ENCODE measurements at places on chromosomes 4 and X.
A peak's percentile ranks its signal among the peaks of the same experiment; 100 is the strongest.

DNA sequence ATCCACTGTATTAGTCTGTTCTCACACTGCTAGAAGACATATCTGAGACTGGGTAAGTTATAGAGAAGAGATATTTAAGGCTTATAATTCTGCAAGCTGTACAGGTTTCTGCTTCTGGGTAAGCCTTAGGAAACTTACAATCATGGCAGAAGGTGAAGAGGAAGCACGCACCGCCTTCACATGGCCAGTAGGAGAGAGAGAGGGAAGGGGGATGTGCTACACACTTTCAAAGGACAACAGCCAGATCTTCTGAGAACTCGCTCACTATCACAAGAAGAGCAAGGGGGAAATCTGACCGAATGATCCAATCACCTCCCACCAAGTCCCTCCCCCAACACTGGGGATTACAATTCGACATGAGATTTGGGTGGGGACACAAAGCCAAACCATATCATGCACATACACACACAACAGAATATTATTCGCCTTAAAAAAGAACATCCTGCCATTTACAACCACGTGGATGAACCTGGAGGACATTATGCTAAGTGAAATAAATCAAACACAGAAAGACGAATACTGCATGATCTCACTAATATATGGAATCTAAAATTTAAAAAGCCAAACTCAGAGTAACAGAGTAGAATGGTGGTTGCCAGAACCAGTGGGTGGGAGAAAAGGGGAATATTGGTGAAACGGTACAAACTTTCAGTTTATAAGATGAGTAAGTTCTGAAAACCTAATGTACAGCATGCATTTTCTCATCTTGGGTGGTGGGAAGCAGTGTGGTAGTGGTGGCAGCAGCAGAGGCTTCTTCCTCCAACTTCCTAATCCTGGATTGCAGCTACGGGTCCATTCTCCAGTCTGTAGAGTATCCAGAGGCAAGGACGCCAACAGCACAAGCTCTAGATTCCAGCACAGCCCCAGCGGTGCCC is 12.8 kb downstream of the FRYL start:
- DNase-seq, result no peak

DNA sequence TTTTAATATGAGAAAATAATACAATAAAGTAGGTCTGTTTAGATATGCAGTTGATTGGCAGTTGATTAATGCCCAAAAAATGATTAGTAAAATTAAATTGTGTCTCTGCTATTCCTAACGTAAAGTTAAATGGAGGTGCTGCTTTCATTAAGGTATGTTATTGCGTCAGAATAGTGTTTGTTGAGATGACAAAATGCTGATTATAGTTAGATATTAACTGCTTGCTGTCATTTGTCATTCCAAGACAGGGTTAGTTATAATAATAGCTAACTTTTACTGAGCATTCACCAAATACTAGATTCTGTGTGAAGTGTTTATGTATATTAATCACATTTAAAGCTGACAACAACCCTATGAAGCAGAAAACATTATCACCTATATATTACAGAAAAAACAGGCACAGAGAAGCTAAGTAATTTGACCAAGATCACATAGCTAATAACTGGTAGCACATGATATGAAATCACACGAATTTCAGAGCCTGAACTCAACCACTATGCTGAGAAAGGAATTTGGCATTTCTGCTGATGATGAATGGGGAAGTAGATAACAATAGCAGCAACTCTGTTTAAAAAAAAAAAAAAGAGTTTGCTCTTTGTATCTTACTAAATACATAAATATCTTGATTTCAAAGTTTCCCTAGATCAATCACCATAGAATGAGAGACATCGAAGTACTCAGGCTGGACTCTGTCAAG is 59.7 kb upstream of the WDR44 start:
- no peak for DNase-seq

- DNase-seq, result no peak
These were observed 61.1 kb upstream of the C1QTNF7 start for GRCh38 chr4:15366721-15367120.

- DNase-seq, result no peak
These were observed 98.6 kb downstream of the RBM47 start for GRCh38 chr4:40530961-40531635.

DNA sequence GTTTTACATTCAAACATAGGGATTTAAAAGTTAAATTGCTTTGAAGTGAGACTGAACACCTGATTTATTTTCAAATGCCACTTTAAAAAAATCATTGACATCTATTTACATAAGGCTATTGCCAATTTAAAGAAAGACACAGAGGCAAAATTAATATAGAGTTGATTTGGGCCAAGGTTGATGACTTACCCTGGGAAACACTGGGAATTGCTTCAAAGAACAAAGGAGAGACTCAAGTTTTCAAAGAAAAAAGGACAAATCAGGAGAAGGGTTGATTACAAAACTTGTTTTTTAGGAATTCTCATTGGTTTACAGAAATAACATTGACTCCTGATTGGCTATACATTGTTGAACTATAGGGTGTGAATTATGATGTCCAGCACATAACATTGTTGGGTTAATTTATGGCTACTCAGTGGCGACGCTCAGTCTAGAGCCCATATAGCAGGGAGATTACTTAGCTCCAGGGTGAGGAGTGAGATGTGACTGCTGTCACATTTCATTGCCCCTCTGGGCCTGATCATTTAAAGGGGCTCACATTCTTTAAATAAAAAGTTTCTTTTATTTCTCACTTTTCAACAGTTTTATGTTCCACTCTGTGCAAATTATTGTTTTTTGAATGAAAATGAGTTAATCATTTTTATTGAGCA is 184.6 kb downstream of the SPATA18 start:
- no peak for DNase-seq

- no peak for DNase-seq
These were observed 212.8 kb upstream of the PDE5A start for GRCh38 chr4:119841361-119841760.

GRCh38 chr4:188976644-188977115 is 837.4 kb downstream of the TRIML1 start:
- peak; percentile 57 for DNase-seq

- DNase-seq, result peak; percentile 66
These were observed 38.9 kb downstream of the PDHA1 start for GRCh38 chrX:19382555-19383145.

GRCh38 chrX:71657267-71657666 is 10.1 kb upstream of the LOC101059915 start:
- no peak for DNase-seq

GRCh38 chrX:109378281-109378680 is 103.6 kb downstream of the GUCY2F start:
- no peak for DNase-seq

DNA sequence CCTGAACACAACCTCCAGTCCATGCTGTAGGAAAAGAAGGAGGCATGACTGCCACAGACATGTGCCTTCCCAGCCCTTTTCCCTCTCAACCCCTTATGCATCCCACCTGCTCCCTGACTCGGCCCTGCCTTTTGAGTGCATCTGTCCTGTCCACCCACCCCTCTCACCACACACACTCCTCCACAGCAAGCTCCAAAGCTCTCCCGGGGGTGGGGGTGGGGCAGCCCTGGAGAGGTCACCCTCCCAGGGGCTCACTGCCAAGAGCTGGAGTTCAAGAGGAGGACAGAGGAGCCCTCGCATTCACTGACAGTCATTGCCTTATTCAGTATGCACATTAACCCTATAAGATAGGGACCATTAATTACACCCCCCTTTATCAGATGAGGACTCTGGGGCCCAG is 46.6 kb upstream of the MAMLD1 start:
- no peak for DNase-seq

DNA sequence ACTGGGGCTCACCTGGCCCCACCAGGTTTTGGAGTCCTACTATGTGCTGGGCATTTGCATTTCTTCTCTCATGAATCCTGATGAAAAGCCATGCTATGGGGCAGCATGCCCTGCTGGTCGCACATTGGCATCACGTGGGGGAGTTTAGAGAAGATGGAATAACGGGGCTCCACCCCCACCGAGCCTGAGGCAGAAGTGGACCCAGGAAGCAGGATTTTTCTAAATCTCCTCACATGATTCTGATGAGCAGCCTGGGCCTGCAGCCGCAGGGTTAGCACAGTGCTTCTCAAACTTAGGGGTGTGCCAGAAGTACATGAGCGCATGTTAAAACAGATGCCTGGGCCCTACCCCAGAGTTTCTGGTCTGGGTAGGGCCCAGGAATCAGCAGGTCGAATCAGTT is 4.6 kb upstream of the SORCS2 start:
- DNase-seq, result no peak

GRCh38 chrX:32525234-32525633 is 686.1 kb downstream of the DMD start:
- DNase-seq, result no peak

DNA sequence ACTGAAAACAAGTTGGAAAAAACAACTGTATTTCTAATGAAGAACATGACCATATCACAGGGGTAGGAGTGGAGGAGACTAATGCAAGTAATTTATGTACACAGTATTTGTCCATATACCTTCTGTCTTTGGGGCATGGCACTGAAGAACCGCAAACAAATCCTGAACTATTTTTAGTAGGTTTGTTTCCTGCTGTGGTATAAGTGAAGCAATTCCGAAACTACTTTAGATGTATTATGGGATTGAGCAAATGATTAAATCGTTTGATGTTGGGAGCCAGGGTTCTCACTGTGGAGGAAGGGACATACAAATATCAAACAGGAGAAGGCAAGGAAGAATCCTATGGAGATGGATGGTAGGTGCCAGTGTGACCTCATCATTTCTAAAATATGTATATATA is 18.9 kb upstream of the SH3KBP1 start:
- peak; percentile 23 for DNase-seq

- DNase-seq, result peak; percentile 62
These were observed 471.2 kb downstream of the IQCM start for GRCh38 chr4:149344436-149344835.

DNA sequence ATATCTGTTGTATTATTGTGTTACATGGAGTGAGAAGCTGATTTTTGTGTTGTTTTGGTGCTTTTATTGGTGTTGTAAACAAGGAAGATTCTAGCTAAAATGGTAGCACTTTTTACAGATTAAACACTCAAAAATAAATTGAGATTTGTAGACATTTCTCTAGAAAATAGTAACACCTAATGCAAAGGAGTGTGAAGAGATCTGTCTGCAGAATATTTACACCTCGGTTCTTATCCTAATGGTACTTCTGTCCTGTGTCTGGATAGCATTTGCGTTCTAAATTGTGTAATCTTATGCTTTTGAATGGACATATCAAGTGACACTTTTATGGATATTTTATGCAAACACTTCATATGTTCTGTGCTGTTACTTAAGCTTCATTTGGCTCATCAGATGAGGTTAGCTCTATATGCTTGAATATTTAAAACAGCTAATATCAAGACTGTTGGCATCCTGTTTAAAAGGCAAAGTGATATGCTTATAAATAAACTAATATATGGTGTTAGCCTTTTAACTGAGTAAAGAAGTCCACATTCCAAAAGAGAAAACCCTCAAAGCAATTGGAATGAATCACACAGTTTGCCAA is 6.0 kb downstream of the PCDH7 start:
- DNase-seq, result peak; percentile 30

DNA sequence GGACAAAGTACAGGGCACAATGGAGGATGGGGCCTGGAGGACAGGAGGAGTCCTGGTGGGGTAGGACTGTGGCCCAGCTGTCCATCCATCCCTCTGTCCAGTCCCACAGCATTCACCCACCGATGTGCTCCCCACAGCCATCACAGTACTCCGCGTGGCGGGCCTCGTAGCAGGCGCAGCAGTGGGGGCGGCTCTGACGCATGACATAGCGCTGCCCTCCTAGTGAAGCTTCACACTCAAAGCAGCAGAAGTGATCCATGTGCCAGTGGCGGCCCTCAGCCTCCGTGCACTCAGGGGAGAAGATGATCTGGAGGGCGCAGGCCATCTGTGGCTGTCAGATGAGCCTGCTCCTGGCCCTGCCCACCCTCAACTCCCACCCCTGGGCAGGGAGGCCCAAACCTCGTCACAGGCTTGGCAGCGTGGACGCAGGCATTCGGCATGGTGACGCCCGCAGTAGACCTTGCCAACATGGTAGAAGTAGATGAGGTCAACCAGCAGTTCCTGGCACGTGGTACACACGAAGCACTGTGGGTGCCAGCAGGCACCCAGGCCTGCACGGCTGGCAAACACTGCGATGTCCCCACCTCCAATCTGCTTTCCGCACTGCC is 6.3 kb downstream of the PLP2 start:
- no peak for DNase-seq

DNA sequence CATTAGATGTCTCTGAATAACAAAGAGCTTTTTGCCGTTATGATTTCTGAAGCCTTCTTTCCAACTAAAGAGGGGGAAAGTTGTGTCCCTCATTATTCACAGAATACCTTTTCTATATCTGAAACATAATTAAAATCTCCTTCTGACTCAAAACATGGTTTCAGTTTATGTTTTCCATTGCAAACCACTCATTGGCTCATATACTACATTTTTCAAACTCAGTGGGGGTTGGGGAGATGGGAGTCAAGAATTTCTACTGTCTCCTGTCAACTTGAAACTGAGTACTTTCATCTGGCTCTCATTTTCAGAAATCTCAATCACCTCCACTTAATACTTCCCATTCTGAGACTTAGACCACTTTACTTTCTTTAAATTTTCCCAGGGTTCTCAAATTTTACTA is 1839.5 kb upstream of the PCDH10 start:
- DNase-seq, result no peak

DNA sequence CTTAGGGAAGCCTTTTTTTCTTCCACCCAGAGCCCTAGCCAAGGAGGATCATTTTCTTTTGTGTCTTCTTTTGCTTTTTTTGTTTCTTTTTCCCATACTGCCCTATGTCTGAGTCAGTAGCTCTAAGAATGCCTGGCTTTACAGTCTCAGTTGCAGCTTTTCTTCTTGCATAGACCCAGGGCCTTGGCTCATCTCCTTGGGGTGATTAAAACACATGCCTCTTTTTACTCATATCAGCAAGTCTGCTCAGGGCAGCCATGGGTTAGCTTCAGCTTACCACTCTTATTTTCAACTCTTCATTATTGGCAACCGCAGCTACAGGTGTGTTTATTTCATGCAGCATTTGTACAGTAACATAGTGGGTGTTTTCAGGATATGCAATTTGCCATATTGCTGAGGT is 196.5 kb downstream of the STK32B start:
- no peak for DNase-seq

DNA sequence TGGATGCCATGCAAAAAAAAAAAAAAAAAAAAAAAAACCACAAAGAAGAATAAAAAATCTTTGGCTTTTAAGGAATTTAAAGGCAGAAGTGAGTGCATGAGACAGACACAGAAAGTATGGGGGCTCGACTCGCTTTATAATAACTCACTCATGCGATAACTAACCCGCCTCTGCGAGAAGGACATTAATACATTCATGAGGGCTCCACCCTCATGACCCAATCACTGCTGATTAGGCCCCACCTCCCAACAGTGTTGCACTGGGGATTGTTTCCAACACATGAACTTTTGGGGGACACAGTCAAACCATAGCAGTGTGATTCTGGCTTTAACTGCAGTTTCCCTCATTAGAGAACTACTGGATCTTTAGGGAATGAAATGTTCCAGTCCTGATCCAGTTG is 78.1 kb downstream of the QDPR start:
- no peak for DNase-seq

- peak; percentile 67 for DNase-seq
These were observed 533 bp downstream of the IL15 start for GRCh38 chr4:141636771-141637460.

DNA sequence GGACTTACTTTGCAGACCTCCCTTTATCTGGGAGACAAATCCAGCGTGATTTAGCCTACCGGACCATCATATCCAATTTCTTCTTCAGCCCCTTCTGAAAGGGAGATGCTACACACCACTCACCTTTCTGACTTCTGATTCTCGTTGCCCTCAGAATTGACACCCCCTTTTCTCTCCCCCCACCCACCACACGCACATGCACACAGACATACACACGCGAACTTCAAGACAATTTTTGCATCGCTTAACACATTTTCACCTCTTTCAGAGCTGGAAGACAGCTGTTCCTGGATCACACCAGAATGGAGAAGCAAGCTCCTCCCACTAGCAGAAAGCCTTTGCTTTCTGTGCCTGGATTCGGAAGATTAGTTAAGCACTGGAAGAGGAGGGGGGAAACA is 1.0 kb upstream of the SNCA start:
- DNase-seq, result peak; percentile 36

All from MCF 10A (cell line).